SHP77 (cell line): ENCODE measurements at places on chromosomes 3 and 15.

GRCh38 chr3:53547327-53547726 lies 52.9 kb downstream of the CACNA1D start:
- DNase-seq = no peak

- no peak for DNase-seq
These were observed 10.9 kb upstream of the RTP1 start for GRCh38 chr3:187186375-187186774.

DNA sequence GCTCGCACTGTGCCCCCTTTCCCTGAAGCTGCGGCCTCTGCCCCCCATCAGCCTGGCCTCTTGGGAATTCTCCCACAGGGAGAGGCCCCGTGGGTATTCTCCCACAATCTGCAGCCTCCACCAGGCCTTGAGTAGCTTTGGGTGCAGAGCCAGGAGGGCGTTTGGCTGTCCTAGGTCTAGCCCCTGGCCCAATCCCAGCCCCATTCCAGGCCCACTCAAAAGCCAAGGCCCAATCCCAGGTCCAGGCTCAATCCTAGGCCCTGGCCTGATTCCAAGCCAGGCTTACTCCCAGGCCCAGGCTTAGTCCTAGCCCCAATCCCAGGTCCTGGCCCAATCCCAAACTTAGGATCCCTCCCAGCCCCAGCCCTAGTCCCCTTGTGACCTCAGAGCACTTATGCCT lies 59.8 kb downstream of the CHCHD4 start:
- no peak for DNase-seq

DNA sequence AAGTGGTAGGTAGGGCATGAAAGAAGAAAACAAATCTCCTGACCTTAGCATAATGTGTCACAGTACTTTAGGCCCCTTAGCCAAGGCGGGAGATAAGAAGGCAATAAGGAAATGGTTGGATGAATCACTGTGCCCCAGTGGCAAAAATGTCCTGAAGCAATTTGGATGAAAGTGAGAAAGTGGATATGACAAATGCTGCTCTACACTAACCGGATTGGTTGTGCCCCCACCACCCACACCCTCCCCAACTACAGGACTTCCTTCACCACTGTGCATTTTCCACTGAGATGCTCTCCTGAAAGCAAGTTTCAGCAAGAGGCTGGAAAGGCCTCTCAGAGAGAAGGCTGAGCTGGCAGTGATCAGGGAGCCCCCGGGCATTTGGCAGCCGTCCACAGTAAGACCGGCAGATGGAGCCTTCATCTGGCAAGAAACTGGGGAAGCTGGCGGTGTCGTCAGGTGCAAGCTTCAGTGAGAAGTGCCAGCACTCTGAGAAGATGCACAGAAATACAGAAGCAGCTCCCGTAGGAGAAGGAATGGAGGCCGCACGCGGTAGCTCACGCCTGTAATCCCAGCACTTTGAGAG lies 63.8 kb downstream of the ATP1B3 start:
- DNase-seq = peak; percentile 64

- no peak for DNase-seq
These were observed 2.4 kb downstream of the DLL4 start for GRCh38 chr15:40931300-40932142.

- no peak for DNase-seq
These were observed 88.1 kb downstream of the MAGI1 start for GRCh38 chr3:65950340-65951326.

GRCh38 chr3:146156666-146157314 lies 4.2 kb downstream of the PLOD2 start:
- no peak for DNase-seq

- DNase-seq = no peak
These were observed 52.6 kb downstream of the MBNL1 start for GRCh38 chr3:152321200-152321954.

- DNase-seq = no peak
These were observed 56.1 kb downstream of the PLXNA1 start for GRCh38 chr3:127038923-127039581.
